DND-41 (cell line): ENCODE measurements at places on chromosomes 3 and 15.

DNA sequence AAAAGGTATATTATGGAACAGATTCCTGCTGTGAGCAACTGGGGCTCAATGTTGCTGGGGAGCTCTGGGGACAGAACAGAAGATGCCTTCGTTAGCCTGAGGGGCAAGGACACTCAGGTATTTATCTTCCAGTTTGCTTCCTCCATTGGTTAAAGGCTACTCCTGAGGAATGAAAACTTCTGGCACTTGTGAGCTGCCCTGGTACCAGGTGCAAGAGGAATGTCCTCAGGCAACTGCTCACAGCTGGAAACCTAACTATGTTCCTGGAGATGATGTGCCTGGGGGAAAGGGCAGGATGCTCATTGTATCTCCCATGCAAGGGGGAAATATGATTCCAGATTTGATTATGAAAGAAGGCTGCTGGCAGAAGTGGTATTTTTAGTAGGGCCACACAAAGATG, 54.0 kb upstream of the BBX start:
- DNase-seq = no peak

- peak; percentile 59 for DNase-seq
Observed at GRCh38 chr15:95944193-95944592, 386.3 kb upstream of the NR2F2 start.

DNA sequence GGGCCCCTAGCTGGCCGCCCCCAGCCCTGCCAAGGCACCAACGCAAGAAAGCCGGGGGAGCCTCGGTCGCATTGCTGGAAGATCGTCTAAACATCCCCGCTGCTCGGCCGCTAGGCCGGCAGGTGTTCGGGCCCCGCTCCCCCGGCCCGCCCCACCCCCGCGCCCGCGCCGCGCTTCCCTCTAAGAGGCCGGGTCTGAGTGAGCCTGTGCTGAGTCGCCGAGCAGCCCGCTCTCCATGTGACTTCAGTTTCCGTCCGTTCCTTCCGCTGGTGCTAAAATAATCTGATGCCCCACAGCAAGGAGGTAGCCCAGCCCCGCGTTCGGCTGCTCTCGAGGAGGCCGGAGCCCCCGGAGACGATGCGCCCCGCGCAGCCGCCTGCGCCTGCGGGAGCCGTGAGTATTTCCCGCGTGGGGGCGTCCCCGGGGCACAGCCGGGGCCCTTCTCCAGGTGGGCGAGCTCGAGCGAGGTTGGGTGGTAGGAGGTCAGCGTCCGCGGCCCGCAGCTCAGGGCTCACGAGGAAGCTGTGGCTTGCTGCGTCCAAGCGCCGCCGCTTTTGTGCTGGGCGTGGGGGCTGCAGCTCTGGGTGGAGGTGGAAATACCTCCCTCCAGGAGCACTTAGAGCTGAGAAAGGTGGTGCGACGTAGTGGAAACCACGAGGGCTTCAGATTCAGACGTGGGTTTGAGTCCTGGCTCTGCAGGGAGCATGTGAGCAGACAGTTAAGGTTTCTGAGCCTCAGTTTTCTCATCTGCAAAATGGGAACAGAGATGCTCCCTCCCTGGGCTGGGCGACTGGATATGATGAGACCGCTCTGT, at the start of gene NRROS:
Gene NRROS, plus strand, starts transcription at position 212 of the 814 bp plus-strand sequence. CDS start 14,846 bp downstream, outside the sequence.
- peak; percentile 80 for DNase-seq

DNA sequence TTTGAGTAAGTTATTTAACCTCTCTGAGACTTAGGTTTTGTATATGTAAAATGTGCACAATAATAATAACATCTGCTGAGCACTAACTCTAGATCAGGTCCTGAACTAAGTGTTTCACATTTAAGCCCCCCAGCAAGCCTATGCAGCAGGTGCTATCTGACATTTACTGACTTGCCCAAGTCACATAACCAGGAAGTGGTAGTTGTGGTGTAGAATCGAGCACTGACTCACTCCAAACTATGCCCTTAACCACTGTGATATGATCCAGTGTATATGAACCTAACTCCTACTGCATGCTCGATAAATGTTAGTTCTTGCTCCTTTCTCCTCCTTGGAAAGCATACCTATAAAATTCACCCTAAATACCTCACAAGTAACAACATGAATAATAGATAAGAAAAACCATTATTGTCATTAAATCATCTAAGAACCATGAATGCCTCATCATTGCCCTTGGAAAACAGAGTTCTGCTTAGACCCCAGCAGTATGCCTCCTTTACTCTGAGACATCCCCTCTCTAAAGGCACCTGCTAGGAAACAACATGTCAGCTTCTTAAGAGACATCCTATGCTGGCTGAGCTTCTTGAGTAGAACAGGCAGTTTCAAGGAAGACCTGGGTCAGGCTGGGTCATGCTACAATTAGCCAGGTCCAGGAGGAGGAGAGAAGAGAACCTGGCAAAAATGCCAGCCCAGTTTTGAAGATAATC, 3.0 kb upstream of the SHC4 start:
- DNase-seq = peak; percentile 74

DNA sequence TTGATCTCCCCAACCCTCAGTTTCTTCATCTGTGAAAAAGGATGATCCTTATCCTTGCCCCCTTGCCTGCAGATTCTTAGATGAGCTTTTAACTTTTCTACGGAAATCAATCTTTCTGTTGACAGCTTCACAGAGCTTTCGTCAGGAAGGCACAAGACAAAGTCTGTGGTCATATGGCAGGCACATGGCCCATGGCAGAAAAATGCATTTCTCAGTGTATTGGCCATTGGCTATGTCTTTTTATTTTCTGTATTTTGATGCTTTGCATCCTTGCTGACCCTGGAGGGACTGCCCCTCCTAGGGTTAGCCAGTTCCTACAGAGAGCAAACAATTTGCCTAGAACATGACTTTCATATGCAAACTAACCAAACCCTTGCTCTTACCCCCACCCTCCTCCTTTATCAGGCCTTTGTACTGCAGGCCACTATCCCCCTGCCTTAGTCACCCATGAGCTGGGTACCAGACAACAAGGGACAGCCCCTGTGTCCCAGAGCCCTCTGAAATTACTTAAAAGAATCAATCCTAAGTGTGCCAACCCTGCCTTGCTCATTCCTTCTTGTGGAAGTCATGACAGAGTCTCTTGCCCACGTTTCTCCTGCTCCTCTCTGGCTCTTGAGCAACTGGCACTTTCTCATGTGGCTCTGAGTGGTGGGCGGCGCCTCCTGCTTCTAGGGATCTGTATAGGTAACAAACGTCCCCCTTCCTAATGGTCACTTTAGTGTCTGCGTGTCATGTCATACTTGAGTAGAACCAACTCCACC, 24.1 kb upstream of the NOX5 start:
- DNase-seq = no peak

- no peak for DNase-seq
Observed at GRCh38 chr3:53773021-53773436, 73.2 kb downstream of the CHDH start.

GRCh38 chr15:33124279-33124678, 70.2 kb downstream of the FMN1 start:
- DNase-seq = no peak

GRCh38 chr3:171323938-171324536, 136.2 kb downstream of the TNIK start:
- no peak for DNase-seq
